Central memory CD4-positive, alpha-beta T cell (primary cell): ENCODE measurements at places on chromosomes 5 and 9.

DNA sequence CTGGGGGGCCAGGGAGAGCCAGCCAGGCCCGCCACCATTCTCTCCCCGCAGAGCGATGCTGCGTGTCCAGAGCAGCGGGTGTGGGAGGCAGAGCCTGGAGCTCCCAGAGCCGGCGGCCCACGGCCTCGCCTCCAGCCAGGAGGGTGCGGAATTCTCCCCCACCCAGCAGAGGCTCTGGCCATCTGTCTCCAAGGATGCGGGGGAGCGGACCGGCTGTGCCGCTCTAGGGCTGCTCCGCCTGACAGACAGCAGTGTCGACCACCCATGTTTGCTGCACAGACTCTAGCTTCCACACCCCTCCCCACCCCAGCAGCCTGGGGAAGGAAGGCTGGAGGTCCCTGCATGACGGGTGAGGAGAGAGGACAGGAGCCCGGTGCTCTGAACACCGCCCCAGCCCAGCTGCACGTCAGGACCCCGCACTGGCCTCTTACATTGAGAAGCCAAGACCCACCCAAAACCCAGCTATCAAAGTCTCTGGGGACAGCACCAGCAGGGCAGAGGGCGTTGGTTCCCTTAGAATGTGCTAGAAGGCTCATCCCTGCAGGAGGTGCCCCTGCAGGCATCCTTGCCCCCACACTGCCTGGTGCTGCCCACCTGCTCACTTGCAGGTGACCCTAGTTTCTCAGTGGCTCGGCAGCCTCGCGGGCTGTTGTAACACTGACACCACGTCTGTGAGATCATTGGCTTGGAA lies 29.7 kb upstream of the FCN1 start:
- DNase-seq: no peak

DNA sequence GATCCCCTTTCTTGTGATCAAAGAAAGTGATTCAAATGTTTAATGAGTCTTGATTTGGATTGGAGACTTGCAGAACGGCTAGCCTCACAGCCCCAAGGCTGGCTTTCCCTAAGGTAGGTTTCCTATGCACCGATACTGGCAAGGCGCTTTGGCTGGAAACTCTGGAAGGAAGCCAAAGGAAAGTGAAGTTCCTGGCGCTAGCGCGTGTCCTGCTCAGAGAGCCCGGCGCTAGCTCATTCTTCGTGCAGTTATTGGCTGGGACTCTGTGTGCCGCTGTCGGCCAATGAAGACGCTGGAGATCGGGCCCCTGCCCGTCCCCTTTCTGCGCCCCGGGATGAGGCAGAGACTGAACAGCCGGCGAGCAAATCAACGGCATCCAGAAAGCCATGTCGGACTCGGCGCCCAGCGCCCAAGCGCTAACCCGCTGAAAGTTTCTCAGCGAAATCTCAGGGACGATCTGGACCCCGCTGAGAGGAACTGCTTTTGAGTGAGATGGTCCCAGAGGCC lies at the start of gene PCDHGC3:
Gene PCDHGC3 (plus strand): TSS at position 342 of the 507 bp plus-strand sequence. CDS start 151 bp downstream, at position 493.
- no peak for DNase-seq

DNA sequence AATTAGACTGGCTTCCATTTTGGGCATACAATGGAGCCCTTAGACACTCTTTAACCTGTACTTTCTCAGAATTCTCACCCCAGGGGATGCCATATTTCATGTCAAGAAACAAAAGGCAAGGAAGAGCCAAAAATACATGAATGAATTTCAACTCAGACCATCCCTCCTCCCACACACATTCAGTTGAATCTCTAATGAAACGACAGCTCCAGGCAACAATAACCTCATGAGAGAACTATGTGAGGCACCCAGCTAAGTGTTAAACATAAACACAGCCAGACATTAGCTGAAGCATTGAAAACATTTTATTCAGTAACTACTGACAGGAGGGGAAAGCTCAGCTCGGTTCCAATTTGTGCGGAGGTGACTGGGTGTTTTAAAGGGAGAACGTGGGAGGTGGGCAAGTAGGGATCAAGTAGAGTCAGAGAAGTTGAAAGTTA lies 1359.1 kb upstream of the CDH9 start:
- no peak for DNase-seq

DNA sequence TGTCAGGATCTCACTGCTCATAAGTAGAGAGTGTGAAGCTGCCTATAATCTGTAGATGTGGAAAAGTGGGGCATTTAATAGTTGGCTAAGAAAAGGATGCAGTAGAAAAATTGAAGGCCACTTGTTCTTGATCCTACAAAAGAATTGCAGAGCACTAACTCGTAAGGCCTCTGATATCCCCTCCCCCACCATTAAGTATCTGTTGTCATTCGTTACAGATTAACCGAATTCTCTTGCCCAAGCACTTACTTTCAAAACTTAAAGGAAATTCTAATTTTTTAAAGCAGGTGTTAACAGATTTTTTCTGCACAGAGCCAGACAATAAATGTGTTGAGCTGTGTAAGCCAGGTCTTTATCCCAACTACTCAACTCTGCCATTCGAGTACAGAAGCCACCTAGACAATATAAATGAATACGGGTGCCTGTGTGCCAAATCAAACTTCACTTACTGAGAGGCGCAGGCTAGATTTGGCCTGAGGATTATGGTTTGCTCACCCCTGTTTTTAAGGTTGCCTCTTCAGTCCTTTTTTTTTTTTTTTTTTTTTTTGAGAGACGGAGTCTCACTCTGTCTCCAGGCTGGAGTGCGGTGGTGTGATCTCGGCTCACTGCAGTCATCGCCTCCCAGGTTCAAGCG lies 234.8 kb downstream of the RFK start:
- DNase-seq: no peak

DNA sequence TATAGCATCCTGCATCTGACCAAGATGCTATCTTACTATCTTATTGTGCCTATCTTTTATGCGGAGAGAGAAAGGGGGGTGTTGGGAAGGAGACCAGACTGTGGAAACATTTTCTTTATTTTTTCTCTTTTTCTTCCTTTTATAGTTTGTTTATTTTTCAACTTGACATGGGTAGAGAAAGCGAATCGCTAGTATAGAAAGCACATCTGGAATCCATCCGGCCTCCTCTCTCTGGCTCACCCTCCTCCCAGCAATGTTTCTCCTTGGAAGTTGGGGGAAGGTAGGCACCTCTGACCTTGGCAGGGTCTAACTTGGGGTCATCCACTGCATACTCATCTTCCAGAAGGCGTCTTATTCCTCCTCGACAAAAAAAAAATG lies 3.9 kb downstream of the S1PR3 start:
- DNase-seq: no peak

GRCh38 chr5:17413691-17414090 lies 84.3 kb upstream of the TAF11L2 start:
- no peak for DNase-seq

DNA sequence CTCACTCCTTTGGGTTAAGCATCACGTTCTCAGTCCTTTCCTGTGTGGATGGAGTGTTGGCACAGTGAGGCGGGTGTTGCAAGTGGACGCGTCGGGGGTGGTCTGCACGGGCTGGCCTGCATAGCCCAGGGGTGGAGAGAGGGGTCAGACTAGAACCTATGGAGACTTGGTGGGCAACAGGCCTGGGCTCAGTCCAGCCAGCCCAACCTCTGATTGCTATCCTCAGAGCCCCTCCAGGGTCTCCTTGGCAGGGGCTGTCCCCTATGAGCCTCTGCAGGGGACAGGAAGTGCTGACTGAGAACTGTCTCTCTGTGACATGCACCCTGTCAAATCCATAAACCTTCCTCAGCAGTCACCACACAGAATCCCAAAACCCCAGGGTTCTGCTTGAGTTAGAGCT lies 2.3 kb downstream of the DCANP1 start:
- DNase-seq: no peak

DNA sequence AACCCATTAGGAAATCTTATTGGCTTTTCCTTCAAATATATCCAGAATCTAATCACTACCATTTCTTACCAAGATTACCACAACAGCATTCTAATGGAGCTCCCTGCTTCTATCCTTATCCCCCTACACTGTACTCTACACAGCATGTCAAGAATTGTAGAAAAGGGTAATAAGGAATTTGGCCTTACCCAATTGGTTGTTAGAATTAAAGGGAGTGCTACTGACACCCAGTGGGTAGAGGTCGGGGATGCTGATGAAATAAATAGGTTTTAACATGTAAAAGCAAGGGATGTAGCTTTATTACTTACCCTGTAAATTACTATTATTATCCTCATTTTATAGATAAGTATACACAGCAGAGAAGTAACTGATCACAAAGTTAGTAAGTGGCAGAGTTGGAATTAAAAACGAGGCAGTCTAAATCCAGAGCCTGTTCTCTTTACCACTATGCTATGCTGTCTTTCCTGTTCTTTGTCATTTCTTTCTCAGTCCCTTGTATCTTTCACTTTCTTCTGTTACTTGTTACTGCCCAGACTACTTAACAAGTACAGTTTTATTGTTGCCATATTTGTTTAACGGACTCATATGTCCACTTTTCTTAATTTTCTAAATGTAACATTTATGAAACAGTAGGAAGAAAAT lies 10.5 kb downstream of the SLC38A9 start:
- DNase-seq: no peak

DNA sequence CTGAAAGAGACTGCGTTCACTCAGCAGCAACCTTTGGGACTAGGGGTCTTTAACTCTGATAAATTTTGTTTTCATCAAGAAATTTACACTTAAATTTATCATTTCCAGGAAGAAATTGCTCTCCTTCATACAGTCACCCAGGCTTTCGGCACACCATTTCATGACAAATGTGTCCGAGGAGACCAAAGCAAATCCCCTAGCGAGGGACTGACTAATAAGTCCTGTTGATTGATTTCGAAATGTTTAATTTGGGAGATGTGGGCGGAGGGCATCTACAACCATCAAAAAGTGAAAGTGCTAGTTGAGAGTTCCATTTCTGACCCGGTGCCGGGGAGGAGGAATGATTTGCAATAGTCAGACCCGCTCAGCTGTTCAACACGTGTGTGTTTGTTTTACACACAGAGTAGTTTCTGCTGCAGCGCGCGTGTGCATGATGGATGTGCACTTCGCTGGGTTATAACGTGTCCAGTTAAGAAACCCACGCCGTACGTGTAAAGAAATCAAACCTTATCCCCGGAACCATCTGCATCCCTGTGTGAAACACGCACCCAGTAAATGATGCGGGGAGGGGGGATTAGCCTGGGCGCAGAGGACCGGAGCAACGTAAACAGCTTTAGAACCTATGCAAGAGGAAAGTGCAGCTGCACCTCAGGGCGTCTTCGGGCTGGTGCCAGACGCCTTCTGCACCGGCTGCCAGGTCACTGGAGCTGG lies 845 bp upstream of the NR4A3 start:
- DNase-seq: peak; percentile 66

DNA sequence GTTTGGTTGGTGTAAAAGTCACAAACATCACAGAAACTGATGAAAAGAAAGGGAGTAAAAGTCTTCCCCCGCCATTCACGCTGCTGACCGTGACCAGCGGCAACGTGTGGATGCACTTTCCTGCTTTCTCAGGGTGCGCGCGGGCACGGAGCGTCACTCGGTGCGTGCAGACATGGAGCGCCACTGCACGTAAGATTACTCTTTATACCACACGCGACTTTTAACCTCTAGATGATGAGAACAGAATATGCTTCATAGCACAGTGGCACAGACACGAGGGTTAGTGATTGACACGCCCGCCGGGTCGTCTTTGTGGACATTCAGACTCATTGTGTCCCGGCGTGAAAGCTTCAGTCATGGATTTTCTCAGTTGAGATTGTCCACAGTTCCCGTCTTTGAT lies 15.7 kb downstream of the CEP72 start:
- DNase-seq: no peak

GRCh38 chr5:80308526-80308925 lies 11.3 kb upstream of the SPZ1 start:
- DNase-seq: no peak

- no peak for DNase-seq
These were observed 86.1 kb upstream of the STK32A start for GRCh38 chr5:147148715-147149114.

GRCh38 chr5:93099902-93100347 lies 481.1 kb downstream of the NR2F1-AS1 start:
- no peak for DNase-seq

DNA sequence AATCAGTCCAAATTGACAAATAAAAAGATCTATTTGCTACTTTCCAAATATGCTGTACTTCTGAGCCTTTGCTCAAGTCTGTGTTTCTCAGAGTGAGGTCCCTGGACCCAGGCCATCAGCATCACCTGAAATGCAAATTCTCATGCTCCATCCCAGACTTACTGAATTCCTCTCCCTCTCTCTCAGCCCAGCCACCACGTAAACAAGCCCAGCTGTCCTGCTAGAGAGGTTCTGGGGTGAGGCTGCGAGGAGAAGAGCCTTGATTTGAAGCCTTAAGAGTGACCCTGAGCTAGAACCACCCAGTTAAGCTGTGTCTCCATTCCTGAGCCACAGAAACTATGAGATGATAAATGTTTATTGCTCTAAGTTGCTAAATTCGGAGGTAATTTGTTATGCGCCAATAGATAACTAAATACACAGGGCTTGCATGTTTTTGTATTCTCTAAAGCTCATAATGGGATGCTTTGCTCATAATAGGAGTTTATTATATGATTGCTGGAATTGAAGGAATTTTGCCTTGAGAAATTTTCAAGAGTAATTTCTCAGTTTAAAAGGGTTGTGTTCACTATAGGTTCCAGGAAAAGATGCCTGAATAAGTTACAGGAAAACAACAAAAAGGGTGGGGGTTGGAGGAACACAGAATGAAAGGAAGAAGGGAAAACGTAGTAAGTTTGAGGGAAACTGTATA lies 98.9 kb upstream of the SPATA31D4 start:
- DNase-seq: no peak

GRCh38 chr5:121867403-121867802 lies 15.7 kb downstream of the FTMT start:
- DNase-seq: no peak

DNA sequence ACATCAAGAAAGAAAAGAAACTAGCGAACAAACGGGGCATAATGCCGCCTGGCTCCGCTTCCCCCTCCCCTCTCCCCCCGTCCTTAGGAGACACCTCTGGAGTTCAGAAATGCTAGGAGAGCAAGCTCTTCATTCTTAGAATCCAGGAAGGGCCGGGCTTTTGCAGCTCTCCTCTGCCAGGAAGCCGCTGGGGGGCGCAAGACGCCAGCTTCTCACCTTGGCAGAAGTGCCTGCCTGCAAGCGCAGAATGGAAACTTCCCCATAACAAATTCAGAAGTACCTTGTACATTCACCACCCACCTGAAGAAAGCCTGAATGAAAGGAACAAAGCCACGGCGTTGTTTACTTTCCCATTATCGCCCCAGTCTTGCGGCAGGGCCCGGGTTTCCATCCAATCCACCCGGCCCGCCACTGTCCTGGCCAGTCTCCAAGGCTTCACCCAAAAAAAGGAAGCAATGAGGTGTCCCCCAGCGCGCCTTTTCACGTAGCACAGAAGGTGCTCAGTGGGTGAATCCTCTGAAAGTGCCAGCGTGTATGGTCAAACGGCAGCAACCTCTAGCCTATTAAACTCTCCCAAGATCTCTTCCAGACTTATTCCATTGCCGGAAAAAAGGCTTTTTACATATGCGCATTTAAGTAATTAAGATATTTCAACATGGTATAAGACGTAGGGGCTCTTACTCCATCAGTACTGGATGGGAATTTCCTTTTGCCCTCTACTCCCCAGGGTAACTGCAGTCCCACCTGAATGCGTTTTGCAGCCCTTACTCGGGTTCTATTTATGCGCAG lies 1.6 kb upstream of the GADD45G start:
- DNase-seq: peak; percentile 83
